ENCODE measurements at places on chromosomes 1 and 21.

- no peak for DNase-seq
Measured at GRCh38 chr1:172931761-172932160, 119.0 kb downstream of the TNFSF18 start.

GRCh38 chr1:150928286-150928685 is 2.1 kb downstream of the SETDB1 start:
- DNase-seq = no peak

DNA sequence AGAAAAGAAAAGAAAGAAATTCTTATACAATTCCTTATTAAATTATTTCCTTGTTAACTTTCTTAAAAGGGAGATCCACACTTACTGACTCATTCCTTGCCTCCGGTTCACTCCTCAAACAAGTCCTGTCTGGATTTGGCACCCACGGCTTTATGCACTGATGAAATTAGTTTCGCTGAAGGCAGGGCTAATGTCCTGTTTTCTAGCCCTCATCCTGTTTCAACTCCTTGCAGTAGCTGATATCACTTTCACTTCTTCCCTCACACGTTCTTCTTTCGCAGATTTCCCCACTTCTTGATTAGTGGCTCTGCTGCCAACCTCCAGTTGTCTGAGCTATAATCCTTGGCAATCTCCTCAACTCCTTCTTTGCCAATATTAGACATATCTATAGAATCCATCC is 215.2 kb downstream of the URB2 start:
- no peak for DNase-seq

- peak; percentile 45 for DNase-seq
Measured at GRCh38 chr1:48916130-48917069, 139.7 kb upstream of the BEND5 start.

GRCh38 chr1:70504821-70505193 is 93.7 kb downstream of the CTH start:
- no peak for DNase-seq

- peak; percentile 31 for DNase-seq
Measured at GRCh38 chr1:240189386-240189989, 97.8 kb downstream of the FMN2 start.

GRCh38 chr1:237902960-237903743 is 12.4 kb upstream of the ZP4 start:
- DNase-seq = no peak

GRCh38 chr1:57142999-57143398 is 177.2 kb upstream of the C8B start:
- DNase-seq = no peak

GRCh38 chr1:16164213-16165072 is 8.6 kb upstream of the EPHA2 start:
- peak; percentile 70 for DNase-seq

GRCh38 chr1:228511546-228512445 is 24.6 kb downstream of the RNF187 start:
- no peak for DNase-seq

- no peak for DNase-seq
Measured at GRCh38 chr21:24220446-24220845, 1386.8 kb downstream of the MRPL39 start.

DNA sequence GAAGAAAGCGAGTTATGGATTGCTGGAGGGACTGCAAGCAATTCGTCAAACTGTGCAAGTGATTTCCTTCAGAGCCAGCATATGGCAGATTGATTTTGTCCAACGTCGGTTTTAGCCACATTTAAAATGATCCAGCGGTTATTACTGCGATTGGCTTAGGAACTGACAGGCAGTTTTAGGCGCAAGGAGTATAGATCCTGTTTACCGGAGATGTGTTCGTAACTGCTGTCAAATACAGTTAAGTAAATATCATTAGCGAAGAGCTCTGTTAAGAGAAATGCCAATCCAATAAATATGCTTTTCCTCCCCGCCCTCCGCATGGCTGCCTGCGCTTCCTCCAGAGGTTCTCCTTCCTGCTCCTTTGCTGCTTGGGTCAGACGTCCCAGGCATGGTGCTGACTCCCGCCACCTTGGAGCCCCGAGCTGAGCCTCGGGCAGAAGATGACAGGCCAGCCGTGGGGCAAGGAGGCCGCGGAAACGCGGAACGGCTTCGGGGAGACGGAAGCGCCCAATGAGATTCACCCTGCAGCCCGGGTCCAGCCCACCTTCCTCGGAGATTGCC is 9.4 kb upstream of the BARHL2 start:
- no peak for DNase-seq

DNA sequence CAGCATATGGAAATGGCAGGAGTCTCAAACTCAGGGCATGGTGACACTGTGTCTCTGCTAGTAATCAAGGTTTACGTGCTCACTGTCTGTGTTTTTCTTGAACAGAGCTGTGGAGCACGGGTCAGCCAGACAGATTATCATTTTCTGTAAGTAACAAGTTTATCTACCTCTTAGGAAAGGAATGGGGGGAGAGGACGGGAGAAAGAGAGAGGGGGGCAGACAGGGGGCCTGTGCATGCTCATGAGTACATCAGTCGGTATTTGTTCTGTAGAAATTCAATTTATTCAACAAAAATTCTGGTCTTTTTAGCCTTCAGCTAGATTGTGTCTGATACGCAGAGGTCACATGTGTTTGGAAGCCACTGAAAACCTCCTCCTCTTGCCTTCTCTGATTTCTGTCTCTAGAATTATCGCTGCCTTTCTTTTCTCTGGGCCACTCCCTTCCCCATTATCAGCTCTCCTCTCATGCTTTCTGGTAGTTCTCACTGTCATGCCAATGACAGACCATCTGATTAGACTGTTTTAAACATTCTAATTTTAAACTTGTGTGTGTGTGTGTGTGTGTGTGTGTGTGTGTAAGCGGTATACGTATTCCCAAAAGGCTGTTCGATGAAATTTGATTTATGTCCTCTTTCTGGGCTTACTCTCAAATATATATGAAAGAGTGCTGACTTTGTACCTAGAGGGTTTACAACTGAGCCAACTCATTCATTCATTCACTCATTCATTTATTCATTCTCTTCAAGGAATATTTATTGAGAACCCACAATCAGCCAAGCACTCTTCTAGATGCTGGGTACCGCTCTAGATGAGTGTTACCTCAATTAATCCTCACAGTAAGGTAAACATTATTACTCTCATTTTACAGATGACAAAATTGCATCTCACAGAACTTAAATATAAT is 636.9 kb downstream of the KIF26B start:
- DNase-seq = no peak

DNA sequence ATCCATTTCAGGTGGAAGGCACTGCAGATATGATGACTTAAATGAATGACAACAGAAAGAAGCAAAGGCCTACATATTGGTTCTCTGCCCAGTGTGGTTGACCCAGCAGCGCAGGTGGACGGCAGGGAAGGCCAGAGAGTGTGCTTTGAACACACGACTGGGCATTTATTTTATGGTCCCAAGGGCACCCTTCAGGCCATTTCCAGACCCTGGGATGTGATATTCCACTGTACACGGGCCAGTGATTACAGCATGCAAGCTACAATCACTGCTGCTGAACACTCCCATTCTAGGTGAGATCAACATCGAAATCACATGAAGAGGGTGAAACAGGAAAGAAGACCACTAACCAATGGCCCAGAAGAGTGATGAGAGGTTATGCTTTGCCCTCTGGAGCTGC is 33.8 kb downstream of the PCNX2 start:
- DNase-seq = no peak

- no peak for DNase-seq
Measured at GRCh38 chr1:154877370-154877974, 7.4 kb upstream of the KCNN3 start.

DNA sequence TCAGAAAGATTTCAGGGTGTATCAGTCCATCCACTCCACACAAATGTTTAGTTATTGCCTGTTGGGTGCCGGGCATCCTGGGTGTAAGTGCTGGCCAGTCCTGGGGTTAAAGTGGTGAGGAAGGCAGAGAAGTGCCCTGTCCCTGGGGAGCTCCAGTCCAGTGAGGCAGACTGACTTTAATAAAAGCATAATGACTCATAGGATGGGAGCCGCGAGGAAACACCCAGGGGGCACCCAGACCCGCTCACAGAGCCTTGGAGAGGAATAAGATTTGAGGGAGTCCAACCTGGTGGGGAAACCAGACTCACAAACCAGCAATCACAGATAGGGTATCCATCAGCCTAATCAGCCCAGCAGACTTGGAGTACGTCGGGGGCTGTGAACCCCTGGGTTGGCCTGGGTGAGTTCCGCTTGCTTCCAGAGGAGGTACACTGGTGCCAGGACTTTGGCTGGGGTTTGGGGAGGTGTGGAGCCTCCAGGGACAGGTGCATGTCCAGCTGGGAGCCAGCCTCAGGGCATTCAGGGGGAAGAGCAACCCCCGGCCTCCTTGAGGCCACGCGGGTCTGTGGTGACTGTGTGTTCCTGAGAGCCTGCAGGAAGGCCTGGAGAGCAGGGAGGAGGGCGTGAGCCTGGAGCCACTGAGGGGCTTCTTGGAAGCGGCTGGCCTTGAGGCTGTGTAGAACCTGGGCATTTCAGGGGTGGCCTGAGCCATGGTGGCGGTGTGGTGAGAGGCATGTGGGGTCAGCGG is 3.7 kb downstream of the PEAR1 start:
- no peak for DNase-seq

DNA sequence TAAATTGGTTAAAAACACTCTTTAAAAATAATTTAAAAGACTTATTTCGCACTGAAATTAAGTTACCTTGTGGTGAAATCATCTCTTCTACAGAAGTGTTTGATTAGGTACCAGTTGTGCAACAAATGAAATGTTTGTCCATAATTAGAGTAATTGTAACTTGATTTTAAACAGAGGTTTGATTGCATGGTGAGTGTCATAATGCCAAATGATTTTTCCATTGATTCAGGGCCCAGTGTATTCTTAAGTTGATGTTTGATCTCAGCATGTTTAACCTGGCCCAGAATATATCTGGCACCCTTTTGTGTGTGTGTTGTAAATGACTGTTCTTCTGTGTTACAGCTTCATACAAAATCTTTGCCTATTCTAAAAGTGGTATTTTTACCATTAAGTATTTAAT is 28.5 kb downstream of the LRRC8B start:
- peak; percentile 50 for DNase-seq

GRCh38 chr1:230153641-230154296 is 86.7 kb downstream of the GALNT2 start:
- DNase-seq = no peak

GRCh38 chr1:203609979-203610493 is 16.6 kb upstream of the ATP2B4 start:
- no peak for DNase-seq

DNA sequence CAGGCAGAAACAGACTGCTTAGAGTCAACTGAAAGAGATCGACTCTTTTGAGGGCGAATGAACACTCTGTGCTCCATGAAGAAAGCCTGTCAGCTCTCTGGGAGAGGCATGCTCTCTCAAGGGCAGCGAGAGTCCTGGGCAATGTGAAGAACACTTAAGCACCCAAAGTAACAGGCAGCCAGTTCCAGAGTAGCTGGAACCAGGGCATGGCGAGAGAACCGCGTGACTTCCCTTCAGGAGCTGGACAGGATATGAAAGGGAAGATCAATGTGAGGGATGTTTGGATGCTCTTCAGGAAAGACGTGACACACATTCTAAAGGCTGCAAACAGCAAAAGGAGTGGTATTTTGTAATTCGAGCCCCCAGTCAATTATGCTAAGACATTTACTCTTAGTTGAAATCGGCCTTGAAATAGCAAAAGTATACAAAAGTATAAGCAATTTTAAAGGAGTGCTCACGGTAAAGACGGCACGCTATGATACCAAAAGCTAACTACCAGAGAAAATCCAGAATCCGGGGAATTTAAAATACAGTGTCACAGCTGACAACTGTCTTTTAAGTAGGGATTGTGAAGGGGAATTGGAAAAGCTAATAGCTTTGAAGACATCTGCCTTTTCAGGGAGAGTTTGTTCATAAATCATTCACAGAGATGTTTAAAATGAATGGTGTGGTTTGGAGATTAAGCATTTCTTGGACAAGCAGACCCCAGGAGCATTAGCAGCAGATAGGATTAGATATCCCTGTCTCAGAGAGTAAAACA is 20.8 kb downstream of the ADAMTS5 start:
- no peak for DNase-seq

- no peak for DNase-seq
Measured at GRCh38 chr1:30758785-30759380, 1.3 kb upstream of the LAPTM5 start.

- peak; percentile 83 for DNase-seq
Measured at GRCh38 chr1:35192056-35192852, 691 bp downstream of the SFPQ start.

DNA sequence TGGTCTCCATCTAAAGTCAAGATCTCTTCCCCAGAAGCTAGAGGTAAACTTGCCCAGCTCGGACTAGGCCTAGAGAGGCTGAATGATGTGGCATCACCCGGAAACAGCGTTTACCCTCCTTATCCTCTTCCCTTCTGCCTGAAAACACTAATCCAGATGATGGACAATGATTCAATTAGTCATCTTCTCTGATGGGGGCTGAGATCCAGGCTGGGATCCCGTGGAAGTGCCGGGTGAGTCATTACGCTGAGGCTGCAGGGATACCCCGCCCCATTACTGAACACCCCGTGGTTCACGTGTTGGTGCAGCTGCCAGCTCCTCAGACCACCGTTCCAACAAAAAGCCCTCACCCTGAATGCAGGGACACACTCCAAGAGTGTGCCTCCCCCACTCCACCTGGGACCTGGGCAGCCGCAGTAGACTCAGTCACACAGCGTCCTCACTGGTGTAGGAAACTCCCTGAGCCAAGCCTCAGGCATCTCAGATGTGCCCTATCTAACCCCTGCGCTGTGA is 2.0 kb downstream of the S100A6 start:
- peak; percentile 71 for DNase-seq

DNA sequence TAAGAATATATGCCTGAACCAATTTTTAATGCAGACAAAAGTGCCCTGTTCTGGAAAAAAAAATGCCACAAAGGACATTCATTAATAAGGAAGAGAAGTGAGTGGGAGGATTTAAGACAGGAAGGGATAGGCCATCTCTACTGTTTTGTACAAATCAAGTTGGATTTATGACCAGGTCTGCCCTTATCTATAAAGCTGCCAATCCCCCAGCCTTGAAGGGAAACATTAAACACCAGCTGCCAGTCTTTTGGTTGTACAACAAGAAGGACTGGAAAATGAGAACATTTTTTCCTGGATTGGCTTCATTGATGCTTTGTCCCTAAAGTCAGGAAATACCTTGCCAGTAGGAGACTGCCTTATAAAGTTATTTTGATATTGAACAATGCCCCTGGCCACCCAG is 444.0 kb downstream of the NPHP4 start:
- DNase-seq = no peak

GRCh38 chr21:28150778-28151177 is 841.9 kb downstream of the LTN1 start:
- no peak for DNase-seq

- no peak for DNase-seq
Measured at GRCh38 chr1:230345139-230345885, 80.8 kb downstream of the PGBD5 start.

GRCh38 chr1:186511761-186512637 is 51.1 kb upstream of the PDC start:
- no peak for DNase-seq

- no peak for DNase-seq
Measured at GRCh38 chr1:200379940-200380588, 29.8 kb downstream of the ZNF281 start.

DNA sequence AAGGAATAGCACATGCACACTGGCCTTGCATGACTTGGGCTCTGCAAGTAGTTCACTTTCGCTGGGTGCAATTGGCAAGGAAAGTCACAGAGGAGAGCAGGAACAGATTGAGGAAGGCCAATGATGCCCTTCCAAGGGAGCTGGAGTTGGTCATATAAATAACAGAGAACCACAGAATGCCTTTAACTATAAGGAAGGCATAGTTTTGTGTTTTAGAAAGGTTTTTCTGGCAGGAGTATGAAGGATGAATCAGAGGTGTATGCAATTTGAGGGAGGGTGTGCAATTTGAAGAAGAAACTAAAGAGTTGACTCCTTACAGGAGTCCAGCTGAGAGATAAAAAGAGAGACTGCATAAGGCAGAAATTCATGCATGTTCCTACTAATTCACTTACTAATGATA is 112.1 kb downstream of the PHTF1 start:
- no peak for DNase-seq

All from NCI-H345 (cell line).